SK-N-SH (cell line): ENCODE measurements at places on chromosomes 5 and 9. TPM values are rescaled to one million over a fixed set of nuclear protein-coding genes. Genes with fewer than 3 reads are reported as not detected.

Gene MPDZ
- polyA plus RNA-seq: 20.5 and 27.0 TPM in 2 replicates

Gene FABP6
- 1.1 and 1.3 TPM in 2 replicates for polyA plus RNA-seq

Gene NEUROG1
- polyA plus RNA-seq: not detected in 2 replicates

Gene STKLD1
- polyA plus RNA-seq: 2.3 and 2.5 TPM in 2 replicates

Gene FGD3
- polyA plus RNA-seq: not detected in 2 replicates

Gene SPAG8
- 1.5 and 2.8 TPM in 2 replicates for polyA plus RNA-seq

Gene FKBP15
- polyA plus RNA-seq: 13.9 and 17.6 TPM in 2 replicates

DNA sequence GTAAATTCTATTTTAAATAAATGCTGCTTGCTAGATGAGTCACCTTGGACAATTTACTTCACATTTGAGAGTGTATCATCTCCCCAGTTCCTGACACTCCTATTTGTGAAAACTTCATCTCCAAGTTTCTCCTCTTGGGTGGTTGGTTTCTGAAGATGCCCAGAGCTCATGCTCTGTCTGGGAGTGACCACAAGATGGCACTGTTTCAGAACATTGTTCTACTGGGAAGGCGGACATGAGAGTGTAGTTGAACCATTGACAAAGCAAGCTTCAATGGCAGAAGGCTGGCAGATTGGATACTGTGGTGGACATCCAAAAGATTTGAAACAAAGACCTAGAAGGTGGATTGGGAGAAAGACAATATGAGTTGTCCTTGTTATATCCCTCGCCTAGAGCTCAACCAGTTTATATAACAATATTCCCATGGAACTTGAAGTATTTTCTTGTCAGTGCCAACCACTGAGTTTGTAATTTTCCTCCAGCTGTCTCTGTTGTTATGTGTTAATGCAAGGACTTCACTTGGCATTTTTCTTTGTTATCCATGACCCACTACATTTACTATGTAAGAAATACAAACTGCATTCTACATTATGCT, 234.3 kb upstream of the ANKH start:
- DNase-seq: peak; percentile 67

DNA sequence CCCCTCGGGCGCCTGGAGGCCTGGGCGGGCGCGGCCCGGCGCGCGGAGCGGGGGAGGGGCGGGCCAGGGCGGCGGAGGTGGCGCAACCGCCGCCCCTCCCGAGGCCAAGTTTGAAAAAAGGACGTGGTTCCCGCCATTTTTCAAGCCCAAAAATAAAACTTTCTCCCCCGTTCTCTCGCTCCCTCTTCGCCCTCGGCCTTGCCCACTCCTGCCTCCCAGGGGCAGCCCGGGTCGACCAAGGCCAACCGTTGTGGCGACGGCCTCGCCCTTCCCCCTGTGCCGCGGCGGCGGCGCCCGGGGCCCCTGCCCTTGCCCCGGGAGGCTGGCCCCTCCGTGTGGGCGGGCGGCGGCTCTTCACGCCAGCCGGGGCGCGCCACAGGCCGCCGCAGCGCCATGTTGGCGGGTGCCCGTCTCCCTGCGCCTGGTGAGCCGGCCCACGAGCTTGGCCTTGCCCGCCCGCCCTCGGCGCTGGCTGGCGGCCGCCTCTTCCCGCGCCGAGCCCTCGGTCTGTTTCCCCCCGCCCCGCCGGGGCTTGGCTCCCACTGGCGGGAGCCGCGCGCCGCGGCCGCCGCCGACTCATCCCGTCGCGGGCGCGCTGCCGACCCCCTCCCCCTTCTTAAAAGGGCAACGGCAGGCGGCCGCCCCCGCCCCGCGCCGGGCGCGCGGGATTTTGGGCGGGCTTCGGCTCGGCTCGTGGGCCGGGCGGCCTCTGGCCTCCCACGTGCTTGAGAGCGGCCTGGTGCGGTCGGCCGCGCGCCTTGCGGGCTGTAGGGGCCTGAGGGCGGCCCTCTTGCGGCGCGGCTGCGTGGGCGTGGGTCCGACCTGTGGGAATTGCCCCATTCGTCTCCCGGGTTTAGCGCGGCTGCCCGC, 1.3 kb downstream of the ANP32B start:
- DNase-seq: peak; percentile 93

DNA sequence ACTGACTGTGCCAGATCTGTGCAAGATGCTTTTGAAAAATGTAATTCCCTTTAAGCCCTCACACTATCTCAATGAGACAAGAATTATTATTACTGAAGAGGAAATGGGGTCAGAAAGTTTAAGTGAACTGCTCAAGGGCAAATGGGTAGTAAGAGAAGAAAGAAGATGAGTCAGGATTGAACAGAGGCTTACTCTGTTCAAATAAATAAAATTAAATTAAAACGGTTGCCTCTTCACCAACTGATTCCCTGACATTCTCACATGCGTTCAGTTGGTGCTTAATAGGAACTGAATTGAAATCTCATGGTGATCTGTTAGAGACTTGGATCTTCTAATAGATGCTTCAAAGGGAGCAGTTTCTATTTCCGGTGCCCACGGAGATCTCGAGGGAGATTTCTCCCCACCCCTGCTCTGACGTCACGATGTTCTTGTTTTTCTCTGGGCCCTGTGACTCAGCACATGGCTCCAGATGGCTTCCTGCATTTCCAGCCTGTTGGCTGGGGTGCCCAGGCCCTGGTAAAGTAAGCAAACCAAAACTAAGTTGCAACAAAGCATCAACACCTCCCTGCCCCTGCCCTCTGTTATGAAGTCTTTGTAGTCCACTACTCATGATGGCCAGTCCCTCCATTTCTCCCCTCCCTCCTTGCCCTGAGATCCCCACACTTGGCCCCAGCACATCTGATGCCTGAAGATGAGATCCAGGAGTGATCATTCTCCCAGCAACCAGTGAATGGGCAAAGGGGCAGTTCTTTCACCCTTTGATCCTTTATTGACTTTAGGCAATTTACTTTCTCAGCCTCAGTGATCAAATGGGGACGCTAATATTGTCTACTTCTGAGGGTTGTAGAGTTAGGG, 106.1 kb upstream of the CPEB4 start:
- peak; percentile 54 for DNase-seq

GRCh38 chr5:74622122-74622521, 18.4 kb downstream of the ENC1 start:
- no peak for DNase-seq

DNA sequence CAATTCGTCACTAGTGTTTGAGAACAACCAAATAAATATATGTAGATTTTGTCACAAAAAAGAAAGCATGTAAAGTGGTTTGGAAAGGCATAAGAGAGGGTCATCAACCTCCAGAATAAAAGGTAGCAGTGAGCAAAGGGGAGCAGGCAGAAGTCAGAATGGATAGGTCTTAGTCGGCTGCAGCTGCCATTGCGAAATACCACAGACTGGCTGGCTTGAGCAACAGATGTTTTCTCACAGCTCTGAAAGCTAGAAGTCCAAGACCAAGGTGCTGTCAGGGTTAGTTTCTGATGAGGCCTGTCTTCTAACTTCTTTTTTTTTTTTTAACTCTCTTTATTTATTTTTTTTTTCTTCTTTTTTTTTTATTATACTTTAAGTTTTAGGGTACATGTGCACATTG, 208.1 kb upstream of the PIK3R1 start:
- no peak for DNase-seq

DNA sequence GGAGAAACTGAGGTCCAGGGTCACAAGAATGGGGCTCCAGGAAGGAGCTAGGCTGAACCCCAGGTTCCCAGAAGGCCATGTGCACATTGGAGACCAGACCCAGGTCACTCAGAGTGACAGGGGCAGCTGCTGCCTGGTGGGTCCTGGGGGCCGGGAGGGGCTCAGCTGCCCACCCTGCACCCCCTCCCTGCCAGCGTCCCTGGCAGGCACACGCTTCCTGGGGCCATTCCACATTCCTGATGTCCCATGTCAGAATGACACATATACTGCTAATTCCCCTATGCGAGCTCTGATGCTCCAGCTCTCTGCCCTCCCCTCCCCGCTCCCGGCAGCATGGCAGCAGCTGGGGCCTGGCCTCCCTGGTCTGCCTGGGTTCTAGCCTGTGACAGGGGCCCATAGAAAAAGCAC, 14.0 kb downstream of the FGFR4 start:
- DNase-seq: no peak

GRCh38 chr9:105341434-105342146, 97.1 kb downstream of the SLC44A1 start:
- DNase-seq: no peak

DNA sequence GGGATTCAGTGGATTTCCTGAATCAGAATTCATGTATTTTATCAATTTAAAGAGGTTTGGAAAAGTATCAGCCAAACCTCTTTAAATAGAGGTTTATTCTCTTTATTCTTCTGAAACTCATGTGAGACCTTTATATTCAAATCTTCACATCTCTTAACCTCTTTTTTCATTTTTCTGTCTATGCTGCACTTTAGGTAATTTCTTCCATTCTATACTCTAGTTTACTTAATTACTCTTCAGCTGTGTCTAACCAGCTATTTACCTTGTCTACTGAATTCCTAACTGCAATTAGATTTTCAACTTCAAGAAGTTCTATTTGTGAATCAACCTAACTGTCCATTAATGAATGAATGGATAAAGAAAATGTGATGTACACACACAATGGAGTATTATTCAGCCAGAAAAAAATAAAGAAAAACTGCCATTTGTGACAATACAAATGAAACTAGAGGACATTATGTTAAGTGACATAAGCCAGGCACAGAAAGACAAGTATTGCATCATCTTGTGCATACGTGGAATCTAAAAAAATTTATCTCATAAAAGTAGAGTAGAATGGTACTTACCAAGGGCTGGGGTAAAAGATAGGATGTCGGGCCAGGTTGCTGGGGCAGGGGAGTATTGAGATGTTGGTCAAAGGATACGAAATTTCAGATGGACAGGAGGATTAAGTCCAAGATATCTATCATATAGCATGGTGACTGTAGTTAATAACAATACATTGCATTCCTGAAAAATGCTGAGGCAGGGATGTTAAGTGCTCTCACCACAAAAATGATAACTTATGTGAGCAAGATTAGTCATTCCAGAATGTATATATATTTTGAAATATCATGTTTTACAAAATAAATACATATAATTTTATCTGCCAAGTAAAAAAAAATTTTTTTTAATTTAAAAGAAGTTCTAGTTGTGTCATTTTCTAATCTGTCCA, 129.5 kb upstream of the LRRTM2 start:
- no peak for DNase-seq

DNA sequence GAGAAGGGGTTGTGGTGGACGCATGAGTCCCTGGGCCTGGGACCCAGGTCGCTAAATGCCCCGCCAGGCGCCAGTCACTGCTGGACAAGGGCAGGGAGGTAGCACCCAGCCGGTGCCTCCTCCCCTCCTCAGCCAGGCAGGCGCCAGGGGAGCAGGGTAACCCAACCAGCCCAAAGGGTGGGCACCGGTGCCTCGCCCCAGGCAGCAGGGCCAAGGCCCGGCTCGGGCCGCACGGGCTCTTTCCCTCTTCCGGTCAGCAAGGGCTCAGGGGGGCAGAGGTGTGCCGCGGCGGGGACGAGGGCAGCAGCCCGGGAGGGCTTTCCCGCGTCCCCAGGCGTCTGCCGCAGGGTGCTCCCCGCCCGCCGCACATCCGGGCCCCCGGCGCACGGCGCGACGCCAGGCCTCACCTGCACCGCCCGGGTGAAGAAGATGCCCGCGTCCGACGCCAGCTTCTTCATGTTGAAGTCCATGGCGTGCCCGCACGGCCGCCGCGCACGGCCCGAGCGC, 393 bp downstream of the SH3GLB2 start:
- no peak for DNase-seq

GRCh38 chr9:35579130-35579529, 25.9 kb upstream of the TESK1 start:
- DNase-seq: no peak

DNA sequence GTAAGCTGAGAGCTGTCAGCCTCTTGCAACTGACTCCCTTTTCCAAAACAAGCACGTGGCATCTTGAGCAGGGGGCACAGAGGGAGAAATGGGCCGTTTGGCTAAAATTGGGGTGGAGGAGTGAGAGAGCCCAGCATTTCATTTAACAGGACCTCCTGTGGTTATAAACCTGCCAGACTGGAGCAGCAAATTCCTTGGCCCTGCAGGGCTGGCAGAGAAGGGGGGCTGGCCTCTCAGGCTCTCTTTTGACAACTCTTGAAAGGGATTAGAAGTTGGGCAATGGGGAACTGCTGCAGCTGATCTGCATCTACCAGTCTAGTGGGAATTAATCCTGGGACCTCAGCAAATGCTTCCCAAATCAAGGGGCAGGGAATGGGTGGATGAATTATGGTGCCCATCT, 7.2 kb upstream of the POU4F3 start:
- no peak for DNase-seq

DNA sequence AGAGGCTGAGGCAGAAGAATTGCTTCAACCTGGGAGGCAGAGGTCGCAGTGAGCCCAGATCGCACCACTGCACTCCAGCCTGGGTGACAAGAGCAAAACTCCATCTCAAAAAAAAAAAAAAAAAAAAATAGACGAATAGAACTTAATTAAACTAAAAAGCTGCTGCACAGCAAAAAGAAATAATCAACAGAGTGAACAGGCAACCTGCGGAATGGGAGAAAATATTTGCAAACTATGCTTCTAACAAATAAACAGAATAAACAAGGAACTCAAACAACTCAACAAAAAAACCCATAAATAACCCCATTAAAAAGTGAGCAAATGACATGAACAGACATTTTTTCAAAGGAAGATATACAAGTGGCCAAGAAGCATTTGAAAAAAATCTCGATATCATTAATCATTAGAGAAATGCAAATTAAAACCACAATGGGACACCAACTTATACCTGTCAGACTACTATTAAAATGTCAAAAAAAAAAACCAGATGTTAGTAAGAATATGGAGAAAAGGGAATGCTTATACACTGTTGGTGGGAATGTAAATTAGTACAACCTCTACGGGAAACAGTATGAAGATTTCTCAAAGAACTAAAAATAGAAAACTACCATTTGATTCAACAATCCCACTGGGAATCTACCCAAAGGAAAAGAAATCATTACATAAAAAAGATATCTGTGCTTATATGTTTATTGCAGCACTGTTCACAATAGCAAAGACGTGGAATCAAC, 21.9 kb upstream of the HRH2 start:
- no peak for DNase-seq

GRCh38 chr9:128124451-128124850, 3.1 kb downstream of the PTGES2 start:
- DNase-seq: no peak

DNA sequence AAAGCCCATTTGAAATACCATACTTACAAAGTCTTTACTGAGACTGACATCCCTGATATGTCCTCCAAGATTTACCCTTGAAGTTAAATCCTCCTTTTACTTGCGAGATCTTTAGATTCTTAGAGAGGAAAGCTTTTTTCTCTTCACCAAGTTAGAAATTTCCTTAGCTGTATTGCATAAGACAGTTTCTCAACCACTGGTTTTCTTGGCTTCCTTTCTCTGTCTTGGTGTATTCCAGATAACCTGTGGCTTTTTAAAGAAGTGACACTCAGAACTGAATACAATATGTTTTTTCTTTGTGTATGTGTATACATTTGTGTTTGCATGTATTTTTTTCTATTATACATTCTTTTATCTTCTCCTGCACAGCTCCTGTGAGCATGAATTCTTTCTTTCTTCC, 65.0 kb downstream of the SNCAIP start:
- DNase-seq: no peak

DNA sequence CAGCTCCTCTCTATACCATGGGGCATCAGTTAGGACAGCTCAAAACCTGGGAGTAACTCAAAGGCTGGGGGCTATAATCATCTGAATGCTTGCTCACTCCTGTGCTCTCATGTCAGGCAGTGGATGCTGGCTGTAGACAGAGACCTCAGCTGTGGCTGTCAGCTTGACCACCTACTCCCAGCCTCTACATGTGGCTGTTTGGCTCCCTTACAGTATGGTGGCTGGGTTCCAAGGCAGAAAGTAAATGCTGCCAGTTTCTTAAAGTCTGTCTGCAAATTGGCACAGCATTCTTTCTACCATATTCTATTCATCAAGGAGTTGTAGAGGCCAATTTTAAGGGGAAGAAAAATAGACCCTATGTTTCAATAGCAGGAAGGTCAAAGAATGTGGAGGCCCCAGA, 66.9 kb downstream of the TMC1 start:
- no peak for DNase-seq

- no peak for DNase-seq
Measured at GRCh38 chr9:134335061-134335460, 8.8 kb downstream of the RXRA start.
